ENCODE measurements at places on chromosomes 5 and 9.

DNA sequence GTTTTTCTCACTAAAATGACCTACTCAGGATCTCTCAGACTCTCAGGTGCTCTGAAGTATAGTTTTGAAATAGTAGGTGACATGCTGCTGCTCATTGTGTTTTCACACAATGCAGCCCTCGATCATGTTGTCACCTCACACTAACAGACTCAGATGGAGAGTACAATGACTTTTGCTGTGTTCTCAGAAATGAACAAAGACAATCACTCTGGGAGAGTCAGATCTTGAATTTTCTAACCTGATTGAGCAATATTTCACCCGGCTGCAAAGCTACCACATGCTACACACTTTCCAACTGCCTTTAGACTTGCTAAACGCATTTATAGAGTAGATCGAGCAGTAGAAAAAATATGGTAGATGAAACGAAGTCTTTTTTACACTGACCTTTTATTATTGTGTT is 113.4 kb downstream of the ST8SIA4 start:
- no peak for DNase-seq

GRCh38 chr5:133397348-133397747 is 215.0 kb downstream of the FSTL4 start:
- no peak for DNase-seq

DNA sequence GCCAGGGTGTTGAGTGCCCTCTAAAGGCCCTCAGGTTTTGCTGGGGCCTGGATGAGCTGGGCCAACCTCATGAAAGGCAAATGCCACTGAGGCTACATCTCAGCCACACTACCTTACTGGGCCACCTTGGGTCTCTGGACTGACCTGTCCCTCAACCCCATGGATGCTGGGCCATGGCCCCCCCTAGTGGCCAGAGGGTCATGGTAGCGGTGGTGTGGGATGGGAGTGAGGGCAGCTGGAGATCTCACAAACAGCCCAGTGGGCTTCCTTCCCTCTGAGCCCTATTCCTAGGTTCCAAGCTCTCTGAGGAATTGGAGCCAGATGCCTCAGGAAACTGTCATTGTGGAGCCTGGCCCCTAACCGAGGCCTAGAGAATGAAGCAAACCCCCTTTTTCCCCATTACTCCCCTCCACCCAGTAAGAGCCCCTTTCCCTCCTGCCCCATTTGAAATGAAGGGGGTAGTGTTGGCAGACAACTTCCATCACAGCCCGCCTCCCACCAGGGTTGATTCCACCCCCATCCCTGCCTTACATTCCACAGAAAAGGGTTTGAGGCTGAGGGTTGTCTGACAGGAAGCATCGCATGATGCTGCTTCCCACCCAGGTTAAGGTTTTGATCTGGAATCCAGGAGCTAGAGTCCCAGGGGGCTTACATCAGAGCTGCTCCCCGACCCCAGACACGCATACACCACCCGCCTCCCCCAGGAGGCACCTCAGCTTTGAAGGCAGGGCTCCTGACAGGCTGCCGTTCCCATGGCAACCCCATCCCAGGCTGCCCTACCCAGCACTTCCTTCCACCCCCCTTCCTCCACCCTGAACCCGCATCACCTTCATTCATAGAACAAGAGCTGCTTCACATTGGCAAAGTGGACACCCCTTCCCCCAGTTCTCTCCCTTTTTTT is 63.9 kb downstream of the PCDH1 start:
- DNase-seq: peak; percentile 67

- DNase-seq: peak; percentile 71
These were observed 16.0 kb downstream of the SLC22A5 start for GRCh38 chr5:132385326-132386105.

GRCh38 chr9:33017283-33018041 is 7.6 kb upstream of the DNAJA1 start:
- DNase-seq: no peak

GRCh38 chr5:150499437-150499956 is 8.4 kb upstream of the NDST1 start:
- no peak for DNase-seq

GRCh38 chr9:137428841-137429545 is 5.8 kb downstream of the NOXA1 start:
- DNase-seq: no peak

- peak; percentile 71 for DNase-seq
These were observed 4.6 kb upstream of the MYORG start for GRCh38 chr9:34381323-34381722.

- no peak for DNase-seq
These were observed 31.7 kb downstream of the PRRX2 start for GRCh38 chr9:129696944-129697655.

DNA sequence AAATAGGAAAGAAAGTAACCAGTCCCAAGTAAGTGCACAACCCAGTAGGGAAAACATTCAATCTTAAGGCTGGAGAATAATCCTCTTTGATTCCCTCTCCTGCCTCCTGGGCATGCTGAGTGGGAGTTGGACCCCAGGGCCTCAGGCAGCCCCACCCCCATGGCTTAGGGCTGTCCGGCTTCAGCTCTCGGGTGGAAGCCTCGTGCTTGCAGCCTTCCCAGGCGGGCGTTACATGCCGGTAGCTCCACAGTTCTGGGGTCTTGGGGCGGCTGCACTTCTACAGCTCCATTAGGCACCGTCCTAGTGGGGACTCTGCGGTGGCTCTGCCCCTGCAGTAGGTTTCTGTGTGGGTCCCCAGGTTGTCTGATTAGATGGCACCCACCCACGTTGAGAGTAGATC is 10.1 kb downstream of the GLIPR2 start:
- no peak for DNase-seq

GRCh38 chr9:114000671-114001409 is 77.3 kb downstream of the AMBP start:
- DNase-seq: no peak

DNA sequence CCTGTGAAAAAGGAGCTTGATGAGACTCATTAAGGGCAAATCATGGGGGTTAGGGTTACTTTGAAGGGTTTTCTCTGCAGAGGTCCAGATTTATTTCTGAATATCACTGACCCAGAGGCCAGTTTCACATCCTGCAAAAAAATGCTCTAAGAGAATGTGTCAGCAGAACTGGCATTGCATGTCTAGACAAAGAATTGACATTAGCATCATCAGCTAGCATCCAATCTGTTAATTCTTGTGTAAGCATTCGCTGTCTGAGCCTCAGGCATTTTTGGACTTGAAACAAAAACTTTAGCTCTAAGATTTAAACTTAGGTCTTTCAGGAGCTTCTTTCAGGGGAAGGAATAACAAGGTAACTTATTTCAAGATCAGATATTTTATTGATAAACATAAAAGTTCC is 187.9 kb upstream of the ELL2 start:
- DNase-seq: no peak

DNA sequence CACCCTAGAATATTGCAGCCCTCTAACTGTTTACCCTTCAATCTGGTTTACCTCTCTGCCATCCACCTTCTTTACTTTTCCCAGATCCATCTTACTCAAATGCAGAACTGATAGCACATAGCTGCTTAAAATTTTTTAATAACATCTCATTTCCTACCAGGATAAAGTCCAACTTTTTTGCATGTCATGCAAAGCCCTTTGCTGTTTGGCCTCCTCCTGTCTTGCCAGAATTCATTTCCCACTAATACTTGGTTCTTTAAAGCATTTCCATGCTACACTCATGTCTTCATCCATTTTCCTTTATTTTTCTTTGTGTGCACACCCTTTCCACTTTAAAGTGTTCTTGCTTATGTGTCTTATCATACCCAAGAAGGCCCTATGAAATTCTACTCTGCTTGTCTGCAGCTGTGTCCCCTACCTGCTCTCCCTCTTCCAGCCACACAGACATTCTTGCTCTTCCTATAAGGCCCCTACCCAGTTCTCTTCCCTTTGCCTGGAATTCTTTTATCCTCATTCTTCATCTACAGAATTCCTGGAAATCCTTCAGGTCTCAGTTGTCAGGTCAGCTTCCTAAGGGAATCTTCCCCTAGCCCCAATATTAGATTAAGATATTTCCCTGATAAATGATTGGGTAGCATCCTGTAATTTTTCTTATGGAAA is 50.3 kb downstream of the TLE4 start:
- DNase-seq: no peak

DNA sequence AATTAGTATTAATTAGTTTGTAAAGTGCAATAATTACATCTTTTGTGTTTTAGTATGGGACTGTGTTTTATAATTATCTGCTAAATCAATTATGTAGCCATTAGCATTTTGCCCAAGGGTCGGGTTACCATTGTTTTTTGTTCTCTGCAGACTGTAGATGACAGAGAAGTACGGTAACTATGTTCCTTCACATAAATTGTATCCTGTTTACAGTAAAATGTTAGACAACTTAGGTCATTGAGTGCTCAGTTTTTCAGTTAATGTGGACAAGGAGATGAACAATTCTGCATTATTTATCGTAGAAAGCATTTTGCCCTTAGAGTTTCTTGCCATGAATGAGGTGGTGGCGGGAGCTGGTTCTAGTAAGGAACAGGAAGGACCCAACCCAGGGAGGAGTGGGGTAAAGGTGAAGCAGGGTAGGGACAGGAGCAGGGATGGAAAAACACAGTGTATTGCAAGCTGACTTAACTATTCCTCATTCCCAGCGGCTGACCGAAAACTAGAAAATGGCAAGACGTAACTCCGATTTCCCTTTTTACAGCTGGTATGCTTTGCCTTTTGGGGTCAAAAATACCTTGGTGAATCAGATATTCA is 243.7 kb upstream of the SLC24A2 start:
- DNase-seq: no peak

DNA sequence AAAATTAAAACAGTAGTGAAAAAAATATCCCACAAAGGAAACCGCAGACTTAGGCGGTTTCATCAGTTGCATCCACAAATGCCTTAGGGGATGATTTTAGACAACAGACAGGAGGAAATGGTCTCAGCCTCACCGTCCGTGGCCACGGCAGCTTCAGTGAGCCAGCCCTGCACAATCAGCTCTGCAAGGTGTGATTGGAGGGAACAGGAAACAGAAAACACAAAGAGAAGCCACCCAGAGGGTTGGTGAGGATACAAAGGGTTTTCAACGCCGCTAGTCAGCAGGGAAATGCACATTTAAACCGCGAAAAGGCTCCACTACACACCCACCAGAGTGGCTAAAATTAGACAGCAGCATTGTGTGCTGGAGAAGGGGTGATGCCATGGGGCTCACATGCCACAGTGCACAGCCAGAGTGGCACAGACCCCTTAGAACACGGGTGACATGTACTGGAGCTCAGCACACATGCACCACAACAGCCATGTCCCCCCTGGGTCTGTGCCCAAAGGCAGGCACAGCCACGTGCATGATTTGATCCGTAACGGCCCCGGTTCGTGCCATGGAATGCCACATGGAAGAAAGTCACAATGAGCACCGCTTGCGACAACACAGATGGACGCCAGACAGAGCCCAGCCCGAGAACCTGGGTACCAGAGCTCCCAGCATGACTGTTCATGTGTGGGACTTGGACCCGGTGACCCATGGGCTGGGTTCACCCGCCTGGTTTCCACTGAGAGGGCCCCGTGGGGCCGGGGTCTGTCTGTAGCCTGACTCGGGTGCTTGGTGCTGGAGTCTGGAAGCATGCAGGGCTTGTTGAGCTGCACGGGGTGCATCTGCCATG is 18.3 kb upstream of the TERT start:
- peak; percentile 38 for DNase-seq

GRCh38 chr5:160171666-160172065 is 52.4 kb upstream of the PWWP2A start:
- DNase-seq: no peak

- DNase-seq: no peak
These were observed 14.3 kb upstream of the MGAT1 start for GRCh38 chr5:180816608-180817534.

- DNase-seq: no peak
These were observed 164.9 kb downstream of the PBX3 start for GRCh38 chr9:125911861-125912644.

GRCh38 chr9:77649109-77649812 is 1.1 kb upstream of the GNA14 start:
- DNase-seq: peak; percentile 37

DNA sequence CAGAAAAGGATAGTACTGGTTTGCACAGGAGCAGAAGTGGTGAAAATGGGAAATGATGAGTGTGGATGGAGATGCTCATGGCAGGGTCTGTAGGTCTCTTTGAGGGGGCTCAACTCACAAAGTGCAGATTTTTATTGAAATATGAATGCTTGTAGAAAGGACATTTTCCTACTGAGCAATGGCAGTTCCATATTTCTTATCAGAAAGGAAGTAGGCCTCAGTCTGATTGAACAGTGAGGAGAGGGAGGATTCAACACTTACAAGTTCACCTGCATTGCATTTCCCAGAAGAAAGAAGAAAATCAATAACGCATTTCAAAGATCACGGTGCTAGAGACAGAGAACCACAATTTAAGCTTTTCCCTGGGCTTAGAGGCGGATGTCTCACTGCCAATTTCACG is 49.2 kb downstream of the ANXA2R start:
- no peak for DNase-seq

GRCh38 chr5:11528720-11529119 is 375.5 kb downstream of the CTNND2 start:
- DNase-seq: no peak

GRCh38 chr5:148735301-148735835 is 81.0 kb upstream of the HTR4 start:
- DNase-seq: no peak

DNA sequence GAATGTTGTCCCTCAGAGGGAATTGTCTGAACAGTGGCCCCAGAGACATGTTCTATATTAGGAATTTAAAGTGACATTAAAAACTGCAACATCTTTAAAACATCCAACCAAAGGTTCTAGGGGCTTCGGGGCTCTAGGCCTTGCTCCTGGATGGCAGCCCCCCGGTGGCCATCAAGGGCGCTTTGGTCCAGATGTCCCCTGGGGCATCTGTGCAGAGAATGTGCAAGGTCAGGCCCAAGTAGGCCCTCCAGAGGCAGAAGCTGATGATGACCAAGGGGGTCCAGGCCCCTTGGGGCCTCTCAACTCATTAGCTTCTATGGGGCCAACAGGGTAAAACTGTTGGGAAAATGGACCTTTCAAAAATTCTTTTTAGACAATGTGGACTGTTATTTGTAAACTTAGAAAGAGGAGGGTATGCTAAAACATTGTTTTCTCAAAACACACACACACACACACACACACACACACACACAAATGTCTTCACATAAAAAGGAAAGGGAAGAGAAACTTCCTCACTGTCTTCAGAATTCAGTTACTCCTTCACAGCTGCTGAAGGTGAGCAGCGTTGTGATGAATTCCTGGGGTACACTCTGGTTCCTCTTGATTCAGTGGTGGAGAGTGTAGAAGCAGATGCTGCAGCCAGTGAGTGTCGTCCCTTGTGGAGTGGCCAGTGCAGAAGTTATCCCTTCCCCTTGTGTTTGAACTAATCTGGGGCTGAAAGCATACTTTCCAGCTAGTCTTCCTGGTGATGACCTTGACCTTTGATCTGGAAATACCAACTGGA is 125.2 kb downstream of the WDR41 start:
- no peak for DNase-seq

Measured in small intestine (tissue), 16 donors.